ENCODE measurements at places on chromosomes 12 and 14.

DNA sequence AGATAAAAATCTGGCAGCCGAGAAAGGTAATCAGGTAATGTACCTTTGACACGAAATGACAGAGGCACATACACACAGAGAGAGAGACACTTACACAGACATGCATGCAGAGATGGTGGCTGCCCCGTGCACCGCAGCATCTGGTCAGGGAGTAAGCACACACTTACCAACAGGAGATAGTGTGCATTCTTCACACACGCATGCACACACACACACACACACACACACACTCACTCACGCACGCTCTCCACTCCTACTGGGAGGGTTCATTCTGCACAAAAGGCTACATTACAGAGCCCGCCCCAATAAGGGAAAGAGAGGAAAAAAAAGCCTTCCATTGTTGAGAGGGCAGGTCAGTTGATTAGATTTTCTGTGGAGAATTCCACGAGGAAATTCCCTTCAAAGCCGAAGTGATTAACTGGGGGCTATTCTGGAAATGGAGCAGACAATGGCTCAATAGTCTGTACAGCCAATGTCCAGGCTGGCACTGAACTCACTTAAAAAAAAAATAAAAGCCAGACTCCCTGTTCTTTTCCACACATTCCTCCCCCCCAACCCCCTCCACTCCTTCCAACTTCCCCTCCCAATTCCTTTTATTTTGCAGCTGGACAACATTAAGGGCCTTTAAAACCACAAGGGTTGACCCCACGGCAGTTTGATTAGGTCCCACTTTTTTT is 1.4 kb upstream of the SOX5 start:
- no peak for DNase-seq

DNA sequence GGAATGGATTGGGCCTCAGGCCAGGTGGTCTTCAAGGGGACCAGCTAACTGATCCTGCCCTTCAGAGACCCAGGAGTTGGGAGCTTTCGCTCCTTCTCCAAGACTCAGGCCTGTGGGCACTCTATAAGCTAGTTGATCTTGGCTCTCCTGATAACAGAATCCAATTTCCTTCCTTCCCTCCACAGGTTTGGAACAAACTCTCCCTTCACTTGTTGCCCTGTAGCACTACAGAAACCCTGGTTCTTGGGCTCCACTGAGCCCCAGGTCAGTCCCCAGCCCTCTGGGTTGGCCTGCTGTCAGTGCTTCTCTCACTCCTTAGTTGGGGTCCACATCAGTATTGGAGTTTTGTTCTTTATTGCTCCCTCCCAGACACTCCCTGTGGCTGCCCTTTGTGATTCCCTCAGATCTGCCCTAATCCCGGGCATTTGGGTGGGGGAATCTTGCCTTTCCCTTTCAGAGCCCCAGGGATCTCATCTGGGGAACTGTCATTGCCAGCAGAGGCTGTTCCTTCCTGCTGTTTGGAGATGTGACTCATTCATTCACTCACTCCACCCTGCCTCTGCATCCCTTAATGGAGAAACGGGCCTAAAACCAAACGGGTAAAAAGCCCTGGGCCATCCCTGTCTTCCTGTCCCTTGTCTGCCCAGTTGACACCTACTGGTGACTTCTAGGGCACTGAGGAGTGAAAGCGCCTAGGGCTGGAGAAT is 4.4 kb upstream of the GPD1 start:
- DNase-seq = no peak

DNA sequence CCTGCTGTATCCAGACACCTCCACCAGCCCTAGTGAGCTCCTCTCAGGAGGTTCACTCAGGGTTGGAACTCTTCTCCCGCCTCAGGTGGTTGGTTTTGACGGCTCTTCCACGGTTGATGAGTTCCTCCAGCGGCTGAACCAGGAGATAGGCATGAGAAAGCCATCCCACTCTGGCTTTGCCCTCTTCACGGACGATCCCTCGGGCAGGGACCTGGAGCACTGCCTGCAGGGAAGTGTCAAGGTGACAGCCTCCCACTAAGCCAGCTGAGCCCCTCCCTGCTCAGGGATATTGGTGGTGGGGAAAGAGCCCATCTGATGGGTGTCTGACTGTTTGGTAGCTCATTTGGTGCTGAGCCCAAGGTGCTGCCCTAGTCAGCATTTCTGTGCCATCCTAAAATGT is 20.4 kb downstream of the PIGH start:
- no peak for DNase-seq

DNA sequence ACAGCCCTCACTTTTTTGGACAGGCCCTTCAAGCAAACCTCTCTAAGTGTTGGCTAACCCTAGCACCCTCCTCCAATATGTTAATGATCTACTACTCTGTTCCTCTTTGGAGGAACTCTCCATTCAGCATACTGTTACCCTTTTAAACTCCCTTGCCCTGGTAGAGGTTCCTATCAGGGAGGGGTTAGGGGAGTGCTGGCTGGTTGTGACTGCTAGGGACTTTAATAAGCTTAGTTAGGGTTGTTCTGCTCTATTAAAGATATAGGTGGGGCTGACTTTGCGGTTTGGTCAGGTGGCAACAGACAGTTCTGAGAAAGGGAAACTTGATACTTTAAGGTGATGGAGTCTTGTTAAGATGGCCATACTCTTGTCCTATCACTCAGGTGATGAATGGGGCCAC is 301.5 kb upstream of the FBXO33 start:
- DNase-seq = no peak

DNA sequence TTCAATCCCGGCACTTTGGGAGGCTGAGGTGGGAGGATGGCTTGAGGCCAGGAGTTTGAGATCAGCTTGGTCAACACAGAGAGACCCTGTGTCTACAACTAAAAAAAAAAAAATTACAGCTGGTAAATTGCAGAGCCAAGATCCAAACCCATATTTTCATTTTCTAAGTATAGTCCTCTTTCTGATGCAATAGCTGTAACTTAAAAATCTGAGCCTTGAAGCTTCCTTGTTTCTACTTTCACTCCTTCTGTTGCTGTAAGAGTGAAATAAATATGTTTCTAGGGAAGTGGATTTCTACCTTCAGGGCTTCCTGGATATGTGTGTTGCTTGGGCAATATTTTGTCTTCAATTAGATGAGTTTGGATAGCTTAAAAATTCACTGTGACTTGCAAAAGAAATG is 42.0 kb upstream of the PRICKLE1 start:
- no peak for DNase-seq

- DNase-seq = no peak
These were observed 4.4 kb upstream of the M6PR start for GRCh38 chr12:8953773-8954402.

GRCh38 chr12:132282031-132282949 is 47.1 kb downstream of the GALNT9 start:
- DNase-seq = no peak

GRCh38 chr12:108696111-108696995 is 35.0 kb downstream of the CORO1C start:
- no peak for DNase-seq

DNA sequence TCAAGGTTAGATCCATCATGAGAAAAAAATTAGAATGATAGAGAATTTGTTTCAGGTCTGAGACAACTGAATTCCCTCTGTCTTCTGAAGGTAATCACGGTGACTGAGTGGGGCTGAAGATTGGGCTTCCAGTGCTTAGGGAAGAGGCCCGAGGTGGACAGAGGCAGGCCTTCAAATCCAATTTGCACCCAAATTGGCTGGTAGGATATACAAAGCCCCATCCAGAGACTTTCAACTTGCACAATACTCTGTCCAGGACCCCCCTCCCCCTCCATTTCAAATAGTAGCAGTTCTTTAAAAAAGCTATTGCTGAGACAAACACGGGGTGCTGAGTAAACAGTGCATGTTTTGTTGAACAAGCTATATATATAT is 3.6 kb upstream of the FOXG1 start:
- DNase-seq = no peak

DNA sequence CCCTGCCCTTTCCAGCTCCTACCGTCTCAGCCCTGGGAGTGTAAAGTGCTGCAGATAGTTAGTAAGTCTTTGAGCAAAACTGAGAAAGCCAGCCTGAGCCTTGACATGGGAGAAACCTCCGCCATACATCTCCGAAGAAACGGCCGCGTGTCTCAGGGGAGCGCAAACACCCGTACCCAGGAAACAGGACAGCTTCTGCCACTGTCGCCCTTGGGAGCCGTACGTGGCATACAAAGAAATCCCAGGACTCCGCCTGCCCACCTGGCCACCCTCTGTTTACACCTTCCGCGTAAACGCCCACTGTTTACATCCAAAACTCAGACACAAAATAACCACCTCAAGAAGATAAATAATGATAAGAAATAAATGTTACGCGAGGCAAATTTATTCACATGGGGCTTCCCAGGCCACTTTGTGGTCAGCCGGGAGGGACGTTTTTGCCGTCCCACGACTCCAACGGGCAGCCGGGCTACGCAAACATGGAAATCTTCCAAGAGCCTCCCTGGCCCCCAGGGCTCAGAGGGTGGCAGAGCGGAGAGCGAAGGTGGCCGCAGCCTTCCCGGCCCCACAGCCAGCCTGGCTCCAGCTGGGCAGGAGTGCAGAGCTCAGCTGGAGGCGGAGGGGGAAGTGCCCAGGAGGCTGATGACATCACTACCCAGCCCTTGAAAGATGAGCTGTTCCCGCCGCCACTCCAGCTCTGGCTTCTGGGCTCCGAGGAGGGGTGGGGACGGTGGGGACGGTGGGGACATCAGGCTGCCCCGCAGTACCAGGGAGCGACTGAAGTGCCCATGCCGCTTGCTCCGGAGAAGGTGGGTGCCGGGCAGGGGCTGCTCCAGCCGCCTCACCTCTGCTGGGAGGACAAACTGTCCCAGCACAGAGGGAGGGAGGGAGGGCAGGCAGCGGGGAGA is at the start of gene BDKRB2:
Gene BDKRB2, plus strand, starts transcription at position 689 of the 908 bp plus-strand sequence. CDS start 32,269 bp downstream, outside the sequence.
- no peak for DNase-seq

- no peak for DNase-seq
These were observed 119.4 kb upstream of the PLEKHA5 start for GRCh38 chr12:19010087-19010486.

GRCh38 chr12:29710104-29710503 is 73.6 kb downstream of the TMTC1 start:
- no peak for DNase-seq

GRCh38 chr14:20306079-20306423 is 300 bp upstream of the TTC5 start:
- DNase-seq = no peak

Data from stimulated activated CD4-positive, alpha-beta T cell treated with anti-CD3 and anti-CD28 coated beads, Interleukin-1b, Interleukin-23, amount 100 ng/mL, for 1 hour (primary cell).